NCI-H187 treated with DMSO at 0.1 percent for 48 hours (cell line): ENCODE measurements at places on chromosomes 16 and 17.

DNA sequence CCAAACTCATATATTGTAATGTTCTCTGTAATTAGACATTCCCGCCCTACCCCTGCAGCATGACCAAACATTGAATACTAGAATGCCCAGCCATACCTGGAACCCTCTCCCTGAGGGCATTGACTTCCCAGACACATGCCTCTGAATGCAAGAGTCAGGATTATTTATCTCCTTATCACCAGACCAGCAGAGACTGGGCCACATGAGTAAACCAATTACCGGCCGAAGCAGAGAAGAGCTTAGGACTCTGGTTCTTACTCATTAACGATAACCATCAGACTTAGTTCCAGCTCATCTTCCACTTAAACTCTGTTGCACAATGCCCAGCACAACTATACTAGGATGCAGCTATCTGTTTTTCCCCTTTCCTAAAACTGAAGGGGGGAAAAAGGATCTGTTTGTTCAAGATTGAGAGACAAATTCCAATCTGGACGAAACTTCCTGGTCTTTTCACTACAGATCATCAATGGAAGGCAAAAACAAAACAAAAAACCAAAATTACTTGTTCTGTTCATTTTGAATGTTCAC is 88.2 kb upstream of the CORO6 start:
- DNase-seq: no peak

GRCh38 chr16:68992521-68992920 is 112.9 kb upstream of the HAS3 start:
- DNase-seq: no peak

- DNase-seq: no peak
Observed at GRCh38 chr17:15944759-15945526, at the start of gene ADORA2B. Gene ADORA2B (plus strand): TSS chr17:15945130. CDS start chr17:15945249, 119 bp downstream.

DNA sequence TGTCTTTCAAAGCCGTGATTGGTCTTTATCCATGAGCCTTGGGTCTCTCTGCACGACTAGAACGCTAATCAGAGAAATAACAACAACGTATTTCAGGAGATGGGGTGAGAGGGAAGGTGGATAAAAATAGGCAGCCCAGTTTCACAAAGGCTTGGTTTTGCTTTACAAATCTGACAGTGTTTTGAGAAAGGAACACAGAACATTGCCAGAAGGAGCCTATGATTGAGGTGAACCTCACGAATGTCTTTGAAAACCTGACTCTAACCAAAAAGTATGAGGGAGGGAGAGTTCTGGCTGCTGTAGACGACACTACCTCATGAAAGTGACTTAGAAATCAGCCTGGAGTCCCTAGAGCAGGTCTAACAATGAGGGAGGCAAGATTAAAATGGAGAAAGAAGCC is 38.0 kb upstream of the NOL11 start:
- DNase-seq: no peak

DNA sequence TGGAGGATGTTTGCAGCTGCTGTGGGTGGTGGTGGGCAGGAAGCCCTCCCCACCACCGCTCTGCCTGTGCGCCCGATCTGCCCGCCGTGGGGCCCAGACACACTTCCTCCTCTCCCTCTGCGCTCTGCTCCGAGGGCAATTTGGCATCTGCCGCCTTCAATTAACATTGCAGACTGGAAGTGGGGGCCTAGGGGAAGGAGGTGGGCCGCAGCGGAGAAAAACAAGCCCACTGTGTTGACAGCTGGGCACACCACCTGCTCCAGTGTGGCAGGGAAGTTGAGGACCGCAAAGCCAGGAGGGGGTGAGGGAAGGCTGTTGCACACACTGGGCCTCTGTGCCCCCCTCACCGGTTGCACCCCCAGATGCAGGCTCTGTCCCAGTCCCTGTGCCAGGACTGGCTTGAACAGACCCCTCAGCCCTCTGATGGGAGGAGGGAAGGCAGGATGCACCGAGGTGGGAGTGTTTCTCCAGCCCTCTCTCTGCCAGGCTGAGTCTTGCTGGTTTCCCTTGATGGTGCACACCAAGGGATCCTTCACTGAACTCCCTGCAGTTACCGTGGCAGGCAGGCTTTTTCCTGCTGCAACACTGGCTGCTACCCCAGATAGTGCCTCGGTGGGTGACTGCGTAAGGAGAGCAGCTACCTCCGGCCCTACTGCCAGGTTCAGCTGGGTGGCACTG is 72.8 kb upstream of the MED9 start:
- DNase-seq: no peak

- DNase-seq: no peak
Observed at GRCh38 chr17:28345419-28346198, 10.0 kb downstream of the TNFAIP1 start.

GRCh38 chr16:80993307-80993706 is 13.4 kb downstream of the CMC2 start:
- no peak for DNase-seq

- no peak for DNase-seq
Observed at GRCh38 chr17:8079291-8080207, 8.0 kb downstream of the ALOX12B start.

GRCh38 chr16:20948444-20948843 is 47.9 kb downstream of the LYRM1 start:
- no peak for DNase-seq

GRCh38 chr17:44529864-44530263 is 26.7 kb upstream of the GPATCH8 start:
- DNase-seq: no peak

GRCh38 chr17:16952401-16952800 is 19.5 kb downstream of the TNFRSF13B start:
- DNase-seq: no peak

DNA sequence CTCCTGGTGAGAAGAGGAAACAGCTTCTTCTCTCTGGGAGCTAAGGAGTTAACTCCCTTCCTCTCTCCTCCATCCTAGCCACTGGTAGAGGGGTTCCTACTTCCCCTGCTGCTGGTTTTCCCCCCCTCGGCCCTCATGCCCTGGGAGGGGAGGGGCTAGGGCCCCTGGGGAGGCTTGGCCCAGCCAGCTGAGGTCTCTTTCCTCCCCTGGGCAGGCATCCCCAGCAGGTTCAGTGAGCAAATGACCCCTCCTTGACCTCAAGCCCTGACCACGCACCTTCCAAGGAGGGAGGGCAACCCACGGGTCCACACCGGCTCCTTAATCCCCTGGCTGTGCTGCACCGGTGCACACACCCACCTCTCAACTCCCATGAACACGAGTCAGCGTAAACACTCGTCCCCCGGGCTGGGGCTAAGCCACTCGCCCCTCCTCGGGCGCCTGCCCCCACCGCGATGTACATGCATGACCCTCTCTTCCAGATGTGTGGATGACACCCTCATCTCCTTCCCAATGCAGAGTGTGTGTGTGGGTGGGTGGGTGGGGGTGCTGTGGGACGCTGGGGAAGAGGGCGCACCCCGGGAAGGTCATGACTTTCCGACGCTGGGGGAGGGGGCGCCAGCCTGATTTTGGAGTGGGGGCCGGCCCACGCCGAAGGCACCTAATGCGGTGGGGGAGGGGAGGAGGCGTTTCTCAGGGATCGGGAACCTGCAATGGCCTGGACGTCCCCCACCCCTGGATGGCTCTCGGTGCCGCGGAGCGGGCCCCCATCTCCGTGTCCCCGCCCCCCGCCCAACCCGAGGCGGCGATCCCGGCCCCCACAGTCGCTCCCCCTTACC is 33.7 kb downstream of the SRCIN1 start:
- no peak for DNase-seq

- no peak for DNase-seq
Observed at GRCh38 chr17:12637015-12637414, 28.7 kb upstream of the MYOCD start.

DNA sequence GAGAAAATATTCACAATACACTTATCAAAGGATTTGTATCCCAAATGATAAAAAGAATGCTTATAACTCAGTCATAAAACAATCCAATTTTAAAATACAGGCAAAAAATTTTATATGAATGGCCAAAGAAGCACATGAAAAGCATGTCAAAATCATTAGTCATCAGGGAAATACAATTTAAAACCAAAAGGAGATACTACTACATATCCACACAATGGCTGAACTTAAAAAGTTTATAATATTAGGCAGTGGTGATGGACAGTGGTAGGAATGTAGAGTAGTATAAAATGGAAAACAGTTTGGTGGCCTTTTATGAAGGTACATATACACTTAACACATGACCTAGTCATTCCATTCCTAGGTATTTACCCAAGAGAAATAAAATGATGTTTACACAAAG is 12.2 kb downstream of the CMC2 start:
- DNase-seq: no peak

GRCh38 chr16:70579648-70580630 is 56.3 kb downstream of the SF3B3 start:
- DNase-seq: no peak

GRCh38 chr17:81393684-81394376 is 1.4 kb upstream of the BAHCC1 start:
- peak; percentile 85 for DNase-seq

DNA sequence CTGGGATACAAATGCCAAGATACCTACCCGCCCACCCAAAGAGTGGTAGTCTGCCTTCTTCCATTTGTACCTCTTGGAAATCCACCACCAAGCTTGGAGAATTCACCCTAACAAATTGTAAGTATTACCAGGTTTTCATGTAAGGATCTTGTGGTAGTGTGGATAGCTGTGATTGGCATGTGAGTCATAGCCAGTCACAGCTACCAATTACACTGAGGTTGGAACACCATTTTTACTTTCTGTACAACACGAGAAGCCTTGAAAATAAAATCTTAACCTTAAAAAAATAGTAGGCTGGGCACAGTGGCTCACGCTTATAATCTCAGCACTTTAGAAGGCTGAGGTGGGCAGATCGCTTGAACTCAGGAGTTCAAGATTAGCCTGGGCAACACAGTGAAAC is 18.5 kb upstream of the SLC35G3 start:
- no peak for DNase-seq
